ENCODE measurements at places on chromosomes 11 and 22.

DNA sequence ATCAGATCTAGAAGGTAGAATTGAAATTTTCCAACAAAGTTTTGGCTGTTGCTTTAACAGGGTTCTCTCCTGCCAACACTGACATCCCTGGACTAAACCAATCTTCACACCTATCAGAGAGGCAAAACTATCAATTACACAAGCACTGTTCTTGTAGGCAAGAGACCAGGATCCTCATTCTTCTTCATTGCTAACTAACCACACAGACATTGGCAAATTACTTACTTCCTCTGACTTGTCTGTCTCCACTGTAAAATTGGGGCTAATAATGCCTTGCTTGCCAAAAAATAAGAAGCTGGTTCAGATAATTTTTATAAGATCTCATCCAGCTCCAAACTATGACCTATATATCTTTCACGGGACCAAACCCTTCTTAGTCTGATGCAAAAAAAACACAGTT lies 93.8 kb upstream of the DDI1 start:
- no peak for DNase-seq

DNA sequence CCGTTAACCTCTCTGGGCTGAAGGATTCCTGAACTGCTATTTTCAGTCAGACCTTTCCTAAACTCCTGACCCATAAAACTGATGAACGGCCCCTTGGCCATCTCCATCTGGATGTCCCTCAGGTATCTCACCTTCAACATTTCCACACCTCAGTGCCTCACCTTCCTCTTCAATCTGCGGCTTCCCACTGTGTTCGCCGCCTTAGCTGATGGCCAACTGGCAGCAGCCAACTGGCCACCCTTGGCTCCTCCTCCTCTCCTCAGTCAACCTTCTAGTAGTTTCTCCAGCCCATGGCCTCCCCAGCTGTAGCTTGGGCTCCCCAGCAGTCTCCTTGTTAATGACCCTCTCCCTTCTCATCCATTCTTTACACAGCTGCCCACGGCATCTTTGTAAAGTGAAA lies 55.0 kb upstream of the PHOX2A start:
- no peak for DNase-seq

DNA sequence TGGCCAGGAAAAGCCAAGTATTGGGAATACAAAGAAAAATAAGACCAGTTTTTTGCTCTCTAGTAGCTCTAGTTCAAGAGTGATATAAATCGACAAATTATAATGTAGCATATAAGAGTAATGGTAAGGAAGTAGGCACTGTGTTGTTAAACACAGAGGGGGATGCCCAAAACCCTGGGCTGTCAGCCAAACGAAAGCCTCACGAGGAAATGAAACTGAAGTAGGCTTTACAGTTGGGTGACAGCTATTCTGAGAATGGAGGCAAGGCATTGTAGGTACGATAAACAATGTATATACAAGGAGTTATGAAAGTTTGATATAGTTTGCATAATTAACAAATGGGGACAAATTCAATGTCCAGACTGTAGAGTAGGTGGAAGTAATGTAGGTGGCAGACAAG lies 176.4 kb downstream of the FAM181B start:
- DNase-seq, result no peak

GRCh38 chr11:97637701-97638100 lies 1247.9 kb downstream of the JRKL start:
- no peak for DNase-seq

- no peak for DNase-seq
Measured at GRCh38 chr11:43835104-43835503, 45.5 kb upstream of the ALKBH3 start.

GRCh38 chr11:118928870-118929500 lies 3.3 kb upstream of the BCL9L start:
- DNase-seq, result peak; percentile 78

DNA sequence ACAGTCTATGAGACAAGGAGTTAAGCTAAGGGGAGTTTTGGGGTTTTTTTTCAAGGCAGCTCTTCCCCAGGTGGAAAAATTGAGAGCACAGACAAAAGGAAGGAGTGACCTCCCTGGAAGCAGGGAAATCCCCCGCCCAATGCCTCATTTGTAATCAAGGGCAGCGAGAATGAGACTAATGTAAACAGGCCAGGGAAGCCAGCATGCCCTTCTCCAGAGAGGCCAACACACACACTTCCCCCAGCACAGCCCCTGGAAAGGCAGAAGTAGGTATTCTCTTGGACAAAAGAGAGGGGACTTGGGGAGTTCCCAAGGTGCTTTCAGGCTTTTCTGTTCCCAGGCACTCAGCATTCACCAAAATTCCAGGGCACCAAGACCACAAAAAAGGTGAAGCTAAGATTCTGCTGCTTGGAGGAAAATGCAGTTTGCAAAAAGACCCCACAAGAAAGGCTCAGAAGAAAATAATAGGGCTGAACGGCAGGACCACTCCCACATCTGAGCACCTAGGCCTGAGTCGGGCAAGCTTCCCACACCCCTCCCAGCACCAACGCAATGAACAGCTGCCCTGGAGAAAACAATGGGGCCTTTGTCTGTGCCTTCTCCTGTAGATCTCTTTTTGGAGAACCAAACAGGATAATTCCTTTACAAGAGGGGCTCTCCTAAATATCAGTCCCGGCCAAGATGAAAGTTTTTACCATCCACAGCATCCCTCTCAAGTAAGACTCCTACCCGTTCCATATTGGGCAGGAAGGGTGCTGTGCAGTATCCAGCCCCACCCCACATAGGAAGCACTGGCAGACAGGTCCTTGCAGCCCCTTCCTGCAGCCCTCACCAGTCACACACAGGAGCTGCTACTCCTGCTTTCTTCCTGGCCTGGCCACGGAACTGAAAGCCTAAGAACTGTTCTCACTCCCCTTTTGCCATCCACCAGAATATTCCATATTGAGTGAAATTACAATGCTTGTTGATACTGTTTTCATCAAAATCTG lies 70.7 kb upstream of the AKIP1 start:
- no peak for DNase-seq

- DNase-seq, result no peak
Measured at GRCh38 chr11:90202342-90202741, 20.5 kb downstream of the CHORDC1 start.

DNA sequence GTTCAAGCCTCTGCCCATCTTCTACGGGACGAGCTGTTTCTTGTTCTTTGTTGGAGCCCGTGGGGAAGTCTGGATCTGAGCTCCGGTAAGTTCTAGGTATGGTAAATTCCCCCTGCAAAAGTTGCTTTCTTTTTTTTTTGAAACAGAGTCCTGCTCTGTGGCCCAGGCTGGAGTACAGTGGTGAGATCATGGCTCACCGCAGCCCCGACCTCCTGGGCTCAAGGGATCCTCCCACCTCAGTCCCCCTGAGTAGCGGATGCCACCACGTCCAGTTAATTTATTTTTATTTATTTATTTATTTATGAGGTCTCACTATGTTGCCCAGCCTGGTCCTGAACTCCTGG lies 35.5 kb upstream of the MOB2 start:
- DNase-seq, result no peak

GRCh38 chr22:32665676-32666075 lies 135.8 kb upstream of the TIMP3 start:
- no peak for DNase-seq

GRCh38 chr11:68159161-68159560 lies 38.0 kb upstream of the CHKA start:
- no peak for DNase-seq

DNA sequence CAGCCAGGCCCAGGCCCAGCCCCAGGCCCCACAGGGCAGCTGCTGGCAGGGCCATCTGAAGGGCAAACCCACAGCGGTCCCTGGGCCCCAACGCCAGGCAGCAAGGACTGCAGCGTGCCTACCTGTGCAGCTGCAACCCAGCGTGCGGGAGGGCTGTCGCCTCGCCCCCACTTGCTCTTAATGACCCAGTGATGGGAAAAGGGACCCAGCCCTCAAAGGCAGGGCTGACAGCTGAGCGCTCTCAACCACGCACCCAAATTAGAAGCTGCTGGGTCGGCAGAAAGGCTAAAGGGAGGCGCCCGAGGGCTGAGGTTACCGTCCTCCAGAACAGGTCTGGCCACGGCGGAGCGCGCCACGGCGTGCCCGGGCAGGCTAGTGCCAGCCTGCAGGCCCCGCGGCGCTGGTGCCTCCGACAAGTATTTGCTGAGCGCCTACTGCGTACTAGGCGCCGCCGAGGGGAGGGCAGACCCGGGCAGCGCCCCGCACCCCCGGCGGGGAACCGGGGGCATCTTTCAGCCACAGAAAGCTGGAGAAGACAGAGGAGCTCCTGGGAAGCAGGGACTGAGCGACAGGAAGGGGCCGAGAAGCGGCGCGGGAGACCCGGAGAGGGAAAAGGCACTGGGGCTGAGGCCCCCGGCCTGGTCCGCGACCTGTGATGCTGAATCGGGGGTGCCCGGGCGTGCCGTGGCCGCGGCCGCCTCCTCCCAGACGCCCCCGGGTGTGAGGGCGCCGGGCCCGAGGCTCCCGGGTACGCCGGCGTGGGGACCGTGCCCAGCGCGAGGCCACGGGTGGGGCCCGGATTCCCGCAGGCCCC lies 773 bp downstream of the HRAS start:
- DNase-seq, result peak; percentile 91

DNA sequence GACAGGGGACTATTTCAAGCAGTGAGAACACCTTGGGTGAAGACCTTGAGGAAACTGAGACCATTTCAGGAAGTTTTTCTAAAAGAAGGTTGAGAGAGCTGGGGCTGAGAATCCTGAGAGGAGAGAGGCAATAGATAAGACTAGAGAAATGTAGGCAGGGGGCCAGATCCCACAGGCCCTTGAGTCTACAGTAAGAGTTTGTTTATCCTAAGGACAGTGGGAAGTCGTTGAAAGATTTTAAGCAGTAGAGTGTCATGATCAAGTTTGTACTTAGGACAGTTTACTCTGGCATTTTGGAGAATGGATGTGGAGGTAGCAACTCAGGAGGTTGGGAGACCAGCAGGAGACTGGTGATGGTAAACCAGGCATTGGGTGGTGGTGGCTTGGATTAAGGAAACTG lies 17.1 kb downstream of the HSD17B12 start:
- DNase-seq, result no peak

GRCh38 chr22:22408731-22409696 lies 99.5 kb downstream of the ZNF280B start:
- no peak for DNase-seq

- DNase-seq, result no peak
Measured at GRCh38 chr11:68352591-68352990, 40.2 kb downstream of the LRP5 start.

- peak; percentile 92 for DNase-seq
Measured at GRCh38 chr11:129861702-129862522, 33.5 kb downstream of the NFRKB start.

- DNase-seq, result peak; percentile 16
Measured at GRCh38 chr11:69002110-69002569, 10.9 kb downstream of the MRGPRF start.

DNA sequence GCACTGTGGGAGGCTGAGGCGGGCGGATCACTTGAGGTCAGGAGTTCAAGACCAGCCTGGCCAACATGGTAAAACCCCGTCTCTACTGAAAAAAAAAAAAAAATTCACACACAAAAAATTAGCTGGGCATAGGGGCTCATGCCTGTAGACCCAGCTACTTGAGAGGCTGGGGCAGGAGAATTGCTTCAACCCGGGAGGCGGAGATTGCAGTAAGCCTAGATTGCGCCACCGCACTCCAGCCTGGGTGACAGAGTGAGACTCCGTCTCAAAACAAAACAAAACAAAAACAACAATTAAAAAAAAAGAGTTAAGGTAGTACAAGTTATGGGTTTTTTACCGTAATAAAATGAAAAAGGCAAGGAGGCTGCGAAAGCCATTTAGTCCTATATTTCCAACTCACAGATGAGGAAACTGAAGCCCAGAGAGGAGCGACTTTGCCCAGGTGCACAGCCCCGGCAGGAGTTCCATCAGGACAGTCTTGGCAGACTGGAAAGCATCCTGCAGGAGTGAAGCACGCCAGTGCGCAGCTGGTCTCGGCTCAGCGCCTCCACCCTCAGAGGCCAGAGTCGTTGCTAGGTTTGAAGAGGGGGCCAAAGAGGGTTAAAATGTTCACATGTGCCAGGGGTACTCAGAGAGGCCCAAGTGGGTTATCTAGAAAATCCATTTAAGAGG lies 3.8 kb upstream of the FADS3 start:
- DNase-seq, result no peak

DNA sequence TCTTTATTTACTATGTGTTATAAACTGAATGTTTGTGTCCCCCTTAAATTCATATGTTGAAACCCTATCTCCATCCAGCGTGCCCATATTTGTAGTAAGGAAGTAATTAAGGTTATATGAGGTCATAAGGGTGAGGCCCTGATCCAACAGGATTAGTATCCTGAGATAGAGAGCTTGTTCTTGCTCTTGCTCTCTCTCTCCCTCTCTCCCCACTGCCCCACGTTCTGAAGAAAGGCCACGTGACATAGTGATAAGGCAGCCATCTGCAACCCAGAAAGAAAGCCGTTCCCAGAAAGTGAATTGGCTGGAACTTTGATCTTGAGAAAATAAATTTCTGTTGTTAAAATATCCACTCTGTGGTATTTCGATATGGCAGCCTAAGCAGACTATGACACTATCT lies 212.5 kb downstream of the SWAP70 start:
- DNase-seq, result no peak

GRCh38 chr11:87281496-87281895 lies 243.8 kb downstream of the TMEM135 start:
- DNase-seq, result no peak

GRCh38 chr11:17954395-17955252 lies 58.2 kb downstream of the SERGEF start:
- DNase-seq, result no peak

DNA sequence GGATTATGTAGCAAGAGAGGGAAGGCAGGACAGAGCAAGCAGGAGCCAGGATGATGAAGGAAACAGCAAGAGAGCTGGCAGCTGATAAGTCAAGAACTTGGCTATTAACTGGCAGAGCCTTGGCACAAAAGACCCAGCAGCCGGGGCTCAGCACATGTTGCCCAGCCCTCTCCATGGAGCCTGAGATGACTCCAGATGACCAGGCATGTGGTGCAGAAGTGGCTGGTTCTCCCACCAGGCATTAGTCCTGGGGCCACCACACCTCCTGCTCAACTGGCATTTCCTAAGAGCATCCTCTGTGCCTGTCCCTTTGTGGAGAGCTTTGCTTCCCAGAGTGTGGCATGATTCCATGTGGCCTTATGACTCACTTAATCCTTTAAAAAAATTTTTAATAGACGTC lies 522.6 kb downstream of the MN1 start:
- DNase-seq, result no peak

DNA sequence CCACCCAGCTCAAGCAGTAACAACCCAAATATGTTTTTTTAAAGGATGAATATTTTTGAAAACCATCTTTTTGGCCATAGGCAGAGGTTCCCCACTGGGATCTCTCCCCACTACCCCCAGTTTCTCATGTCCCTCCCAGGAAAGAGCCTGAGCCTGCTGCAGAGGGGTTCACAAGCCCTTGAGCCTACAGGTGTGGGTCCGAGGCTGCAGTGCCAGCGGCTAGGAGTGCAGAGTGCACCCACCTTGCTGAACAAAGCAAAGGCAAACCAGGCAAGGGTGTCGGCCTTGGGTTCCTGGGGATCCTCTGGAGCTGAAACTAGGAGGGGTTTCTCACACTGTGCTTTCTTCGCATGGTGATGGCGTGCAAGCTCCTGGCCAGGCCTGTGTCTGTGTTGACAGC lies 35.0 kb downstream of the GNAZ start:
- DNase-seq, result no peak

- no peak for DNase-seq
Measured at GRCh38 chr11:95575517-95575916, 214.1 kb downstream of the FAM76B start.

GRCh38 chr11:2449548-2450320 lies 4.9 kb downstream of the KCNQ1 start:
- peak; percentile 37 for DNase-seq

GRCh38 chr11:101436511-101437142 lies 147.2 kb downstream of the TRPC6 start:
- no peak for DNase-seq
